ENCODE measurements at places on chromosomes 7 and 10.

DNA sequence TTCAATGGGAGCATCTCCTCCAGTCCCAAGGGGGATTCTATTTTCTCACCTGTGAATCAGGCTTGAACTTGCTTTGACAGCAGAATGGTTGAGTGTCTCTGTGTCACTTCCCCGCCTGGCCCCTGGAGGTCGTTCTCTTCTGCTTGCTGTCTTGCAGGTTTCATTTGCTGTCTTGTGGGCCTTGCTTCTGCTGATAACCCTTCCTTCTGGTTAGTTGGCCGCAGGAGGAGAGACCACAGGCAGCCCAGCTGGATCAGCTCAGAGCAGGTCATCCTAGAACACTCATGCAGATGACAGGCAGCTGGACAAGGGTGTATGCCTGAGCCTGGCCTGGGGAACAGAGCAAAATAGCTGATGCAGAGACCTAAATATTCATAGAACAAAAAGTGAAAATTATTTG lies 344.2 kb upstream of the ADARB2 start:
- no peak for DNase-seq

DNA sequence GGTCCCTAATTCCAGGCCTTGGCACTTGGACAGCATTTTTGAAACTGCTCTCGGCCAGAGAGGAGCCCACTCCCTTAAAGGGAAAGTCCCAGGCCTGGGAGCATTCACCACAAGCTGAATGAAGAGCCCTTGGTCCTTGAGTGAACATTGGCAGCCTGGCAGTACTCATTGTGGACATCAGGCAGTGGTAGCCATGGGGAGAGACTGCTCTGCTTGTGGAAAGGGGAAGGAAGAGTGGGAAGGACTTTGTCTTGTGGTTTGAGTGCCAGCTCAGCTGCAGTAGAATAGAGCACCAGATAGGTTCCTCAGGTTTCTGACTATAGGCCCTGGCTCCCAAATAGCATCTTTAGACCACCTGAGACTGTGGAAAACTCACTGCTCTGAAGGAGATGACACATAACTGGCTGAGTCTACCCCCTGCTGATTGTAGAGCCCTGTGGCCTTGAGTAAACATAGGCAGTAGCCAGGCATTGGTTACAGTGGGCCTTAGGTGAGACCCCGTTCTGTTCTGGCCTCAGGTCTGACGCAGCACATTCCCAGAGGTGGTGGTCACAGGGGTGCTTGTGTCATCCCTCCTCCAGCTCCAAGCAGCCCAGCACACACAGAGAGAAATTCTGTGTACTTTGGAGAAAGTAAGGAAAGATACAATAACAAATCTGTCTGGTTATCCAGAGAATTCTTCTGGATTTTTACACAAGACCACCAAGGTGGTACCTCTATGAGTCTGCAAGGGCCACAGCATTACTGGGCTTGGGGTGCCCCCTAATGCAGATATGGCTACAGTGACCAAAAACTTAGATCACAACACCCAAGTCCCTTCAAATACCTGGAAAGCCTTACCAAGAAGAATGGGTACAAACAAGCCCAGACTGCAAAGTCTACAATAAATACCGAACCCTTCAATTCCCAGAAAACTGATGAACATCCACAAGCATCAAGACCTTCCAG lies 153.8 kb downstream of the GNAI1 start:
- no peak for DNase-seq

GRCh38 chr7:105719395-105719794 lies 138.1 kb upstream of the EFCAB10 start:
- DNase-seq: no peak

- no peak for DNase-seq
These were observed 10.0 kb upstream of the SERPINE1 start for GRCh38 chr7:101116898-101117297.

DNA sequence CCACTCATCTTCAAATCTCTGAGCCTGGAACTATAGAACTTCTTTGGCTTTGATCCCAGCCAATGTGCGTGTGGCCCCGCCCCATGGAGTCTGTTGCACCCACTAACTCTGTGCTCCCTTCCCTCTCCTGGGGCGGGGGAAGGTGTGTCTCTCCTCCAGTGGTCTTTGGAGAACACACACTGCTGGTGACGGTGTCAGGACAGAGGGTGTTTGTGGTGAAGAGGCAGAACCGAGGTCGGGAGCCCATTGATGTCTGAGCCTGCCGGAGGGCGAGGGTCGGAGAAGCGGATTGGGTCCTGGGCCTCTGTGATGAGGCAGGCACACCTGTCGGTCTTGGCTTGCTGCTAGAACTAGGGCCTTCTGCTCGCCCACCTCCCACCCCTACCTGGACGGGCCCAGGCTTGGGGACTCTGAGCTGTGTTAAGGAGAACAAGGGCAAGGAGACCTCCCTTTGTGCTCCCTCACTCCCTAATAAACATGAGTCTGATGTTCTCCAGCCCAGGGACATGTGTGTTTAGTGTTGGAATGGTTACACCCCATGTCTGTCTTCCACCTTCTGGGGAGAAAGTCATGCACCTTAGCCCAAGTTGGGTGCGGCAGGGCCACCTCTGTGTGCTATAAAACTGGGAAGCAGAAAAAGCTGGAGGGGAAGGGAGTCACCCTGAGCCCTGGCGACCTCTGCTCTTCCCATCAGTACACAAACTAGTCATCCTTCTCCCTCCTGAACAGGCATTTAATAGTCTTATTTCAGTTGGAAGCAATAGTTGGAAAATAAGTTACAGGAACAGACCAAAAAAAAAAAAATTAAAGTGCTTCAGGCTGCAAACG lies 4.6 kb downstream of the TRAPPC14 start:
- DNase-seq: no peak

- DNase-seq: no peak
These were observed 22.6 kb upstream of the SLF2 start for GRCh38 chr10:100890141-100890672.

DNA sequence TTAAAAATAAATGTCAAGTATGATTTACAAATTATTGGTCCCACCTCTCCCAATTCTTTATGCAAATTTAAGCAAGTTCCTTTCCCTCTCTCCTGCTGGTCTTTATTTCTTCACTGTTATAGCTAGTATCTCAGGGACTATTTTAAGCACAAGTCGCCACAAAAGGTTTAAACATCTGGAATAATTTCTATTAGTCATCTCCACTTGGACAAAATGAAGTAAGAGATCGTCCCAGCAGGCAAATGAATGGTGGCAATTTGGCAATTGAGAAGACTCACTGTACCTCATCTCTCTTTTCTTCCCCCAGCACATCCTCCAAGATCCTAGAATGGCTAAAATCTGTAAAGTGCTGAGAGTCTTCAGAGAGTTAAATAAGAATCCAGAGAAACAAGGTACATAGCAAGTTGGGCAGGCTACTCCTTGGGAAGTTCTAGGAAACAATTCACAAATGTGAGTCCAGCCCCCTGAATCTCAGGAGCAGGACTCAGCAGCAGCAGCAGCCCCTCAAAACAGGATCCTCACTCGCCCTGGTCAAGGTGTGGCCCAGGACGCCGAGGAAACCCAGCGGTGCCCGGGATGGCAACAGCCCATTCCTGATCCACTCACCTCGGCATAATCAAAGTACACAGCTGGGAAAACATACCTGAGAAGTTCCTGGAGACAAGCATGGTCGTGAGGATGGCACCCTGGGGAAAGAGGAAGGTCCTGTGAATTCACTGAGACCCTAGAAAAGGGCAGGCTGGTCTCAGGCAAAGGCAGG lies 30.3 kb upstream of the NDST2 start:
- no peak for DNase-seq

DNA sequence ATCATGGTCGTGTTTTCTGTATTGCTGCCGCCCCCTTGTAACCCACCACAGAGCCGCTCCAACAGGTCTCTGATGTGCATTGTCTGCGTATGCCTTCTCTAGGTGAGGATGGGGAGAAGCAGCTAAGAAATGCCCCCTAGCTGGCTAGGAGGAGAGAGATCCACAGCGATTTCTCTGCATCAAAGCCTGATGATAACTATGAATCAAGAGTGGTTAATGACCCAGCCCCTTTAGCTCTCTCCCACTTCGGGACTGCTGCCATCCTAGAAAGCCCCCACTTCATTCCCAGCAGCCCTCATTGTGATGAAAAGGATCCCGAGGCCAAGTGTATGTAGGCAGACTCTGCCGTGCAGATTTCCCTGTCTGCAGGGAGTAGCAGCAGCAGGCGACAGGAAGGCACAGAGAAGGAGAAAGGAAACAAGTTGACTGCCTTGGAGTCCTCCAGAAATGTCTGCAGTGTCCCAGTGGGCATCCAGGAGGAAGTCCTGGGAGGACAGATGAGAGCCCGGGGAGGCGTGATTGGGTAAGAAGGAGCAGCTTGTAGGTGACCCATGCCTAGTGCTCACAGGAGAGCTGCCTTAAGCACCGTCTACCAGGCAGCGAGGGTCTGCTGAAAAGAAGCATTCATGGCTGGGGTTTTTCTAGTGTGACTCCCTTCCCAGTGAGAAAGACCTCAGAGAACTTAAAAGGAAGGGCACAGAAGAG lies 2.9 kb downstream of the PLXNA4 start:
- no peak for DNase-seq

GRCh38 chr7:25636168-25636567 lies 407.9 kb upstream of the NPVF start:
- DNase-seq: no peak

GRCh38 chr7:155652156-155653114 lies 8.0 kb downstream of the RBM33 start:
- DNase-seq: no peak

DNA sequence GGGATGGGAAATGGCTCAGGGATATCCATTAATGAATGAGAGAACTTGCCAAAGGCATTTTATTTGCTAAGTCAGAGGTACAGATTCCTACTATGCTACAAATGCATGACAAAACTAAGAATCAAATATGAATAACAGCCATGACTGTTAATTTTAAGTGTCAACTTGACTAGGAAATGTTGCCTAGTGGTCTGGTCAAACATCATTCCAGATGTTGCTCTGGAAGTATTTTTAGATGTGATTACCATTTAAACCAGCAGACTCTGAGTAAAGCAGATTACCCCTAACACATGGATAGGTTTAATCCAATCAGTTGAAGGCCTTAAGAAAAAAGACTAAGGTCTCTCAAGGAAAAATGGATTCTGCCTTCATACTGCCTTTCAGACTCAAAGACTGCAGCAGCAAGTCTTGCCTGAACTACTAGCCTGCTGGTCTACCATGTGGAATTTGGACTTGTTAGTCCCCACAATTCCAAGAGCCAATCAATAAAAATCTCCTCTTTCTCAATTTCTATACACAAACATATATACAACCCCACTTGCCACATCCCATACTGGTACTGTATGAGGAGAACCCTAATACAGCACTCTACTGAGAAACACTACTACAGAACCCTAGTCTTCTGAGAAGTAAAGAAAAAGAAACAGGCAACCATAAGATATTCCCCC lies 119.1 kb downstream of the NRBF2 start:
- DNase-seq: no peak

DNA sequence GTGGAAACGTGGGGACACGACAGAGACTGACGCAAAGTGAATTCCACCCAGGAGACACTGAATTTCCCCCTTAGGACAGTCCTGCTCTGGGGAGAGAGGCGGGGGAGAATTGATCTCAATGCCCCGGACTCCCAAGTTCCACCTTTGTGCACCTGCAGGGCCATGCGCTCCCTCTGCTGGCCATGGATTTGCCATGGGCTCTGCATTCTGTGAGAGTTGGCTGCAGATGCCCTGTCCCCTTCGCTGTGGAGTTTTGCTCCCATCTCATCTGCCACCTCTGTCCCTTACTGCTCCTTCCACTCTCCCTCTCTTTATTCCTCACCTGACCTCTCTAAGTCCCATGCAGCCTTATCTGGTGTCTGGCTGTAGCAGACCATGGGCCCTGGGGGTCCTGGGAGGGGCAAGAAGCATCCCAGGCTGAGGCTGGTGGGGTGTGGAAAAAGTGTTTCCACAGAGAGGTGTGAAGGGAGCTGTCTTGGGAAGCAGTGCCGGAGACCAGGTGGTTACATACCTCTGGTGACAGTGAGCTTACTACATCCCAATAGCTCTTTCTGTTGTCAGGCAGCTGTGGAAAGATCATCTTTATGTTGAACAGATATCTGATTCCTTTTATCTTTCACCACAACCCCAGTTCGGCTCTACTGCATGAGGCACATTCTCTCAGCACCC lies 14.3 kb downstream of the GHRHR start:
- no peak for DNase-seq

GRCh38 chr7:38232502-38233366 lies 40.7 kb downstream of the TARP start:
- DNase-seq: no peak

DNA sequence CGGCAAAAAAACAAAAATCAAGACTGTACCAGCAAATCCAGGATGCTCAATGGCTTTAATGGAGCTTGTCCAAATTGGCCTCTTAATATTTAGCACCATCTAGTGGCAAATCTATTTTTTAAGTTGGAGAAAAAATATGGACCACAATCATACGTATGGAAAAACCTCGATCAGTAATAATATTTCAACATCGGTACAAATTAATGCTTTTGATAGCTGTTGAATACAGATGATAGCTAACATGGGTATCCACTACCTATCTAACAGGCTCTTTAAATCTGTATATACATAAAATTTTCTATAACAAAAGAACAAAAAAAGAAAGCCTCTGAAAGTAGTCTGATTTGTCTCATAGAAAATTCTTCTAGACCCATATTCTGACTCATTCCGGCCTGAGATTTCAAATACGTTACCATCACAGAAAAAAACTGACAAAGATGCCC lies 29.2 kb downstream of the COA1 start:
- no peak for DNase-seq

- no peak for DNase-seq
These were observed 1.8 kb downstream of the GRK5 start for GRCh38 chr10:119209035-119209735.

- DNase-seq: no peak
These were observed 167.1 kb upstream of the INHBA start for GRCh38 chr7:41869997-41870396.

GRCh38 chr7:116384936-116385635 lies 114.5 kb upstream of the CAV2 start:
- DNase-seq: no peak

DNA sequence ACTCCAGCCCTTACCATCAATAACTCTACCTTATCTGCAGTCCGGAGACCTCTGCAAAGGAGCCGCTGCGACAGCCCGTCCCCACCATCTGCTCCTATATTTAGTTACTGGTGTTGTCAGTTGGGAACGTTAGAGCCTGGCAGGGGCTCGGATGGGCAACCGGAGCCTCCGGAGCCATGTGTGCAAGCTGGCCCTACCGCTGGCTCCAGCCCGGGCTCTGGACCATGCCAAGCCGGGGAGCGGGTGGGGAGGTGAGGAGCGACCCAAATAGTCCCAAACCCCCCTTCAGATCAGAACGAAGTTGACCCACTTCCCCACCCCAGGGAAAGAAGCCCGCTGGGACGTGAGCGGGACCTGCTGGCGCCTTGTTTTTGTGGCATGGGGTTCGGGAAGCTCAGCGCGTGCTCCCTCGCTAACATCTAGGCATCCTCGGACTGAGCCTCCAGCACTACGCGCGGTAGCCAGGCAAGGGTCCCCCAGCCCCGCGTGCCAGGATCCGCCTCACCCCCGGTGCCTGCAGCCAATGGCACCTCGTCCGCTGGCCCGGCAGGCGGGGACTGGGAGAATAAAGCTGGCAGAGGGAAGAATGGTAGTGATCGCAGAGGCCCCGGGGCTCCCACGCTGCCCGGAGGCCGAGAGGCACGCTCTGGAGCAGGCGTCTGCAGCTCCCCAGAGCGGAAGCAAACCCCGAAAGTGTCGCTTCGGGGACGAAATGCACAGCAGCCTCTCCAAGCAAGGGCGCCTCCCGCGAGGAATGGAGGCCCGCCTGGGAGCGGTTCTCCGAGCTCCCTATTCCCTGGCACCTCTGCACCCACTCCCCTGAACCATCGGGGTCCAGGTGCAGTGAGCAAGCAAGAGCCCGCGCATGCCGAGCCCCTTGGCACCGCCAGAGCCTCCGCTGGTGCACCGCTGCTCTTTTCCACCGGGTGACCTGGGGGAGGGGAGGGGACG lies 679 bp downstream of the LRRC20 start:
- DNase-seq: no peak

GRCh38 chr10:118918587-118918986 lies 110.9 kb upstream of the NANOS1 start:
- DNase-seq: no peak

All from esophagus squamous epithelium (tissue), 5 donors.